Amygdala (tissue), 56 donors: ENCODE measurements at places on chromosomes 7 and 10.

- no peak for DNase-seq
Observed at GRCh38 chr7:92765725-92766124, 70.6 kb downstream of the CDK6 start.

- no peak for DNase-seq
Observed at GRCh38 chr10:1685699-1686490, 51.4 kb downstream of the ADARB2 start.

DNA sequence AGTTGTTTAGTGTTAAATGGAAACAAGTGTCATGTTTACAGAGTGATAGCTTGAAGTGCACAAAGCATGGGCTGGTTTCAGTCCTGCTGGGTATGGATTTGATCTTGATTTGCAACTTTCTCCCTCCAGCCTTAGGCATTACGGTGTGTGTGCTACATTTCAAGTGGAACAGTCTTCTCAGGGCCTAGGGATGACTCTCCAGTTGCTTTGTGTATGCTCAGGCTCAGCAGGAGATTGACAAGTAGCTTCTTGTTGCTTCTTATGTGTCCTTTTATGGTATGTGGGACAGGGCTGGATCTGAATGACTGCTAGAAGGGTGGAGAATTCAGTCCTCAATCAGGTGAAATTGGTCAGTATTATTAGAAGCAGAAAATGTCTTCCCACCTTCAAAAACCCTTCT, 51.3 kb upstream of the PLEKHA1 start:
- no peak for DNase-seq

DNA sequence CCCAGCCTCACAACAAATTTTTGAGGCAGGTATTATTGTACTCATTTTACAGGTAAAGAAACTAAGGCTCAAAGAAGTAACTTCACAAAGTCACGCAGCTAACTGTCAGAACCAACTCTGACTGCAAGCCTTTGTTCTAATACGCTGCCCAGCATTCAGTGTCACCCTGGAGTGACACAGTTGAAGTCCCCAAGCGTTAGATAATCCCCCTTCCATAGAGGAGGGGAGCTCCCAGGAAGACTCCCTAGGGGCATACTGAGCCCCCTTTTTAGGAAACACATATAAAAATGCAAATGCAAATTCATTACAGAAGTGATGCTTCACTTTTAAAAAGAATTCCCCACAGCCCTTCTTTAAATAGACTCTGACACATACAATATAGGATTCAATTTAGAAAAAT, 101.0 kb upstream of the MACROH2A2 start:
- DNase-seq: no peak

- no peak for DNase-seq
Observed at GRCh38 chr10:104577861-104578521, 63.1 kb upstream of the SORCS3 start.

GRCh38 chr7:42494199-42494710, 257.2 kb upstream of the GLI3 start:
- DNase-seq: no peak

- no peak for DNase-seq
Observed at GRCh38 chr7:111475959-111476358, 86.3 kb downstream of the IMMP2L start.

DNA sequence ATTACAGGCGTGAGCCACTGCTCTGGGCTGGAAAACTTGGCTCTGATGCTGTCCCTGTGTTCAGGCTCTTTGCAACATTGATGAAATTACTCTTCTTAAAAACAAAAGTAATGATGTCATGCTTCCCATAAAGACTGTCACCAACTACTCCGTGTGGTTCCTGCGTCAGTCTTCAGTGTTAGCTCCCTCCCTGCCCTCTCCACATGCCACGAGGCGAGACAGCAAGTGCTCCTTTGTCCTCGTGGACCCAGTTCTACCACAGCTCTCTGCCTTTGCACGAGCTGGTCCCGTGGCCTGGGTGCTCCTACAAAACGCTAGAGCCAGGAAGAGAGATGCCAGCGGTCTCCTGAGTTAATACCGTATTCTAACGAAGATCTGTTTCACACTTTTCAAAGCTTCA, 194.5 kb downstream of the SDK1 start:
- no peak for DNase-seq

- DNase-seq: peak; percentile 29
Observed at GRCh38 chr10:97319671-97320479, 804 bp downstream of the FRAT1 start.

DNA sequence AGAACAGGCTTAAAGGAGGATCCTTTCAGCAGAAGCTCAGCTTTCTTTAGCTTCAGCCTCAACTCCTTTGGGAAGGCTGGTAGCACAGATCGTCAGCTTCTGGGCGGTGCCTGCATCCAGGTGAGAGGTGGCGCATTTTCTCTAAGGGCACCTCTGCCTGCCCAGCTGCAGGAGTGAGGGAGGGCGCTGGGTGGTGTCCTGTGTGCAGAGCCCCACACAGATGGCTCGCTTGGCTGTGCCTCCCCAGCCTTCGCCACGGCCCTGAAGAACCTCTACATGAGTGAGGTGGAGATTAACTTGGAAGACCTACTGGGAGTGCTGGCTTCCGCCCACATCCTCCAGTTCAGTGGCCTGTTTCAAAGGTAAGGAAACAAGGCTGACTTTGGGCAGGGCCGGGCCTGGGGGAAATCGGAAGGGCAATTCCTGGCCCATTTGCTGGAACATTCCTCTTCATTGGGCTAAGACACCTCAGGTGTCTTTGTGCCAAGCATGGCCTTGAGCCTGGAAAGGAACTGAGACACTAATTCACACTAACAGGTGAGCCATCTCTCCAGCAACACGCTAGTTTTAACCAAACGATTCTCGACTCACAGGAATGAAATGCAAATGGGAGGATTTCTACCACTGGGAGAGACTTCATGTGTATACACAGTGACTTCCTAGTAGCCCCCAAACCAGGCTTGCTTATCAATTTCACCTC, 19.9 kb downstream of the BTBD16 start:
- DNase-seq: no peak

DNA sequence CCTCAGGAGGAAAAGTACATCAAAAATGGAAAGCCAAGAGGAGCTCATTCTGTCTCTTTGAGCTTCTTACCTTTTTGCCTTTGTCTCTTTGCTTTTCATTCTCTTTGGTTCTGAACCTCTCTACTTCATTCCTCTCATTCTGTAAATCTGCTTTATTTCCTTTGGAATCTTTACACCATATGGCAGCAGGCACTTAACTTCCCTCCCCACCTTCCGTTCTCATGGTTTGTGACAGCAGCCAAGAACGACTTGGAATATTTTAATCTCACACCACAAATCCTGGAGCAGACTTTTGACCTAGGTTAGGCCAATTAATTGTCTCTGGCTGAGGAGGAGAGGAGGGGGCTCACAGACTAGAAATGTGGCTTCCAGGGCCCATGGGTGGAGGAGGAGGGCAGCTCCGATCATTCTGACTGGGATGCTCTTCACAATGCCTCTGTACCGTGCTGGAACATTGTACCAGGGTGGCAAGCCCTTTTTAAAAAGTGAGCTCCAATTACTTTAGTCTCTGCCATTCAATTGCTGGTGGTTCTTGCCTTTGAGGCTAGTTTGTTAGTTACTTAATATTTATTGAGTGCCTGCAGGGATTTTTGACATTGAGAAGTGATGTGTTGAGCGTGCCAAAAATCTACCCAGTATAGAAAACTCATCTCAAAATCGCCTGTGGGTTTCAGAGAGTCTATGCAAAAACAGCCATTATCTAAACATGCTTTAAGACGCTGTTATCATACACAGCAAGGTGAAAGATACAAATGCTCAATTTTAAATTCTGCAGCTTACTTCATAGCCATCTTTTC, 386.6 kb downstream of the DPP6 start:
- DNase-seq: no peak

DNA sequence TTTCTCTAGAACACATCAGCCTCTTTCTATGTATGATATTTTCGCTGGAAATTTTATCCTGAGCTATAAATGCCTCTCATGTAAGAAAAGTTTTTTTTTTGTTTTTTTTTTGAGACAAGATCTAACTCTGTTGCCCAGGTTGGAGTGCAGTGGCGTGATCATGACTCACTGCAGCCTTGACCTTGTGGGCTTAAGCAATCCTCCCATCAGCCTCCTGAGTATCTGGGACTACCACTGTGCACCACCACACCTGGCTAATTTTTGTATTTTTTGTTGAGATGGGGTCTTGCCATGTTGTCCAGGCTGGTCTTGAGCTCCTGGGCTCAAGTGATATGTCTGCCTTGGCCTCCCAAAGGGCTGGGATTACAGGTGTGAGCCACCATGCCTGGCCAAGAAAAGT, 80.4 kb downstream of the ADK start:
- no peak for DNase-seq
